ENCODE measurements at places on chromosomes 11 and 22.

DNA sequence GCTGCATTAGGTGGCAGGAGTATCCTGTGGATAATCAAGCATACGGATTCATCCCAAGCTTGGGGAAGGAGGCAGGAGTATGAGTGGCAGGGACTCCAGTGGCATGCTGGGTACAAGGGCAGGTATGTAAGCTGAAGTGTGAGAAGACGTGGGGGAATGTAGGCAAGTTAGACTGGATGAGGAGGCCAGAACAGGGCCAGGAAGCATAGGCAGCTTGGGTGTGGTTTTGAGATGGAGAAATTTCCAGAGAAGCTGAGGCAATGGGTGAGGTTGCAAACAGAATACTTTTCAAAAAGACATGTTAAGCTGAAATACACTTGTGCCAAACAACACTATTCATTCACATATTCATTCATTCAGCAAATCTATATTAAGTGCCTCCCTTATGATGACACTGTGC, 43.1 kb upstream of the AMOTL1 start:
- DNase-seq = no peak

DNA sequence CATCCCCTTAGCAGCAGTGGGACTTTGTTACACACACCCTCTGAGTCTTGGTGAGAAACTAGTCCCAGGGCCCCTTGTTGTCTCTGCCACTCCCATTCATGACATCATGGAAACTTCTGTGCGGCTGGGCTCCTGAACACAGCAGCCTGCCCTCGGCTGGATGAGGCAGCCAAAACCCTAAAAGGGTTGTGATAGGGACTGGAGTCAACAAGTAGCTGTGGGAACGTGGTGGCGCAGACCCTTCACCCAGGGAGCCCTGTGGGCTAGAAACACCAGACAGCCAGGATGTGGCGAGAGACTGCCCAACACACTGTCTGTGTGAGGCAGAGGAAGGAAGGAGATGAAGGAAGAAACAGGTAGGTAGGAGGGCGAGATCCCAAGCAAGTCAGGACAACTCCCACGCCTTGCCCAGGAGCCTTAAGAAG, 3.9 kb downstream of the CD3D start:
- DNase-seq = peak; percentile 91

GRCh38 chr11:18618342-18619025, 15.7 kb downstream of the SPTY2D1 start:
- no peak for DNase-seq

DNA sequence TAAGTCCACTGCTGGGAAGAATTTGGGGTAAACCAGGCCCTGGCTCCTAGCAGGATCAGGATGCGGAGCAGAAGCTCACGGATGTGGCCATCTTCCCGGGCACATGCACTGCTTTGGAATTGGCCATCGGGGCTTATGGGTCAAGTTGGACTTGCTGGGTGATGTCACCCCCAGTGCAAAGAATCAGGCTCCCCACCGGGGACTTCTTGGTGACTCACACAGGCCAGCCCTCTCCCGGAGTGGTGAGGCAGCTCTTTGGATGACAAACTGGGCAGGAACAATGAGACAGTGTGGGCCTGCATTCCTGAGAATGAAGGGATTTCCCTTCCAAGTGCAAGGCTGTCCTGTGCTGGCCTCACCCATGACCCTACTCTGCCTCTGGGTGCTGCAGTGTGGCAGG, 128.8 kb upstream of the ANO1 start:
- no peak for DNase-seq
